Liver (tissue), 10 donors: ENCODE measurements at places on chromosomes 5 and 9. TPM values are rescaled to one million over a fixed set of nuclear protein-coding genes. Genes with fewer than 3 reads are reported as not detected.

The RASEF gene
- total RNA-seq = 1.5 TPM

The LMX1B gene
- not detected for total RNA-seq

The ATP6V1G1 gene
- 87.1 TPM for total RNA-seq

The SLC34A3 gene
- total RNA-seq = not detected

The ANKRD20A1 gene
- 0.70 TPM for total RNA-seq

The RNF38 gene
- 16.4 TPM for total RNA-seq

The IFNB1 gene
- total RNA-seq = not detected
